ENCODE measurements at places on chromosomes 1 and 21.

DNA sequence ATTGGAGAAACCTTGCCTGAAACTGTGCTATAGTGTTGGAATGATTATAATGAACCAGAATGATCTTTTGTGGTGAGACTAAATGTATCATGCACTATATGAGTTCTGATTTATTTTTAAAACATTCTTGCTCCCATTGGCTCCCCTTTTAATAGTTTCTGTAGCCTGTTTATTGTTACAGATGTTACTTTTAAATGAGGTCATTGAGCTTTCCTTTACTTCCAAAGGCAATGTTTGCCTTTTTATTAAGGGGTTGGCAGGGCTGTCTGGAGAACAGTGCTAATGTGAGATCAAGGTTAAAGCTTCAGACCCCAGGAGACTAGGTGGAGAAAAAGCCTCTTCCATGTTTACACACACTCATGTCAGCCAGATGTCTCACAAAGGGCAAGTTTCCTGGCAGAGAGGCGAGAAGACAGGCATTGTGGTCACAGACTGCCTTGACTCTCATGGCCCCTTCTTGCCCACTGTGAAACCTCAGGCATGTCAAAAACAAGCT lies 120.6 kb upstream of the RAVER2 start:
- peak; percentile 16 for DNase-seq

DNA sequence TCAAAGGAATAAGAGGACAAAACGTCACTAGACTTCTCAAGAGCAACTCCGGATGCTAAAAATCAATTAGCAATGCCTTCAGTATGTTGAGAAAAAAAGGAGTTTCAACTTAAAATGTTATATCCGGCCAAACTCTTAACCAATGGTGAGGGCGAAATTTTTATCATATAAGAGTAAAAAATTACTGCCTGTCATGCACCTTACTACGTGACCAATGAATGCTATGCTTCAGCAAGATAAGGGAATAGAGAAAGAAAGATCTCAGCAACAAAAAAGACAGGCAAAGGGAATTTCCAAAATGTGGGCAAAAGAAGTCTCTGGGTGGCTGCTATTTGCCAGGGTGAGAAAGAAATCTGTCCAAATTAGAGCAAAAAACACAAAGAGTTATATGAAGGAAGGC lies 47.4 kb upstream of the LRRC7 start:
- no peak for DNase-seq

- DNase-seq: no peak
These were observed 100.4 kb downstream of the MAP3K21 start for GRCh38 chr1:233427907-233428306.

- DNase-seq: no peak
These were observed 1.9 kb upstream of the MYOC start for GRCh38 chr1:171654201-171654941.

DNA sequence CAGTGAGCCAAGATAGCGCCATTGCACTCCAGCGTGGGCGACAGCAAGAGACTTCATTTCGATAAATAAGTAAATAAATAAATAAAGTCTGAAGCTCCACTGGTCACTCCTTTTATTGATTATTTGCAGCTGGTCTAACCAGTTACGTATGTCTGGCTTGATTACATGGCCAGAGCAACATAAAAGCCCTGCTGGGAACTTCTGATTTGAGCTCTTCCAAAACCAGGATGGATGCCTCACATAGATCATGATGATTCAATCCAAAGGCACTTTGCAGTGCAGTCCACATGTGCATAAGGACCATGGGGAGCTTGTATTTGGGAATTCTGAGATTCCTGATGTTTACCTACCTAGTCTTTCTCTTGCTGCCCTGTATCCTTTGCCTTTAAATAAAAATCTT lies 24.0 kb downstream of the NSUN4 start:
- DNase-seq: peak; percentile 71

GRCh38 chr1:185500001-185500626 lies 183.1 kb upstream of the IVNS1ABP start:
- DNase-seq: peak; percentile 71

DNA sequence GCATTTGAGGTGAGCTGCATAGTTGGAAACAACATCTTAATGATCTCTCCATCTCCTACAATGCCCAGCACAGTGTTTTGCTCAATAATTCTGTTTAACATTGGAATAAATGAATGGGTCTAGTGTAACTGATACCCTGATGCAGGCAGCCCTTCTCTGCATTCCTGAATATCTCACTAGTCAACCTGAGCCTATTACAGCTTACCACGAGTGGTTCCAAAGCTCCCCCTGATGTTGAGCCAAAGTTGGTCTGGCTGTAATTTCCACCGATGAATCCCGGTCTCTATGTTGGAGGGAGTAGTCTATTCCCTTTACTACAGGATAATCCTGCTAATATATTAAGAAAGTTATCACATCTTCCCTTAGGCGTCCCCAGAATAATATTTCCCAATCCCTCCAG lies 63.8 kb downstream of the ZBTB18 start:
- no peak for DNase-seq

- DNase-seq: no peak
These were observed 166.6 kb downstream of the DYRK1A start for GRCh38 chr21:37532868-37533780.

DNA sequence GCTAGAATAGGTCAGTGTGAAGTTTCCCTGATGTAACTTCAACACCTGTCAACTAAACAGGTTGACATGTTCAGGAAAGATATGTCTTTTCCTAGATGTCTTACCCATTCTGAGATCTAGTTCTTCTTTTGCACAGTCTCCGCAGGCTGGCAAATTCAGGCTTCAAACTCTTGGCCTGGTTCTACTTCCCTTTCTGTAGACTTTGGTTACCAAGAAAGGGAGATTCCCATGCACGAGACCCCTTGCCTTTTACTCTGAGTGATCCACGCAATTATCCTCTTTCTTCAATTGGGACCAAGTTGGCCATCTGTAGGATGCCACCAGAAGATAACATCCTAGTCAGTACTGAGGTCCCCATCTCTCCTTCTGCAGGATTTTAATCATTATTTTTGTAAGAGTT lies 2.0 kb downstream of the CFAP45 start:
- no peak for DNase-seq

DNA sequence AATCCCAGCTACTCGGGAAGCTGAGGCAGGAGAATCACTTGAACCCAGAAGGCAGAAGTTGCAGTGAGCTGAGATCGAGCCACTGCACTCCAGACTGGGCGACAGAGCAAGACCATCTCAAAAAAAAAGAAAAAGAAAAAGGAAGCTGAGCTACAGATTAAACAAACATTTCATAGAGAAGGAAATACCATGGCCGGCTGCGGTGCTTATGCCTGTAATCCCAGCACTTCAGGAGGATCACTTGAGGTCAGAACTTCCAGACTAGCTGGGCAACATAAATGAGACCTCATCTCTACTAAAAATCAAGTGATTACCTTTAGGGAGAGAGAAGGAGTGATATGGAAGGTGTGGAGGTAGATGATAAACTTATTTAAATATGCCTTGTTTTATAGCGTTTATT lies 14.0 kb upstream of the CFAP126 start:
- no peak for DNase-seq

GRCh38 chr1:55554611-55555010 lies 339.4 kb upstream of the USP24 start:
- DNase-seq: no peak

- DNase-seq: no peak
These were observed 19.1 kb upstream of the SLC5A9 start for GRCh38 chr1:48203287-48203900.

GRCh38 chr1:41902664-41903063 lies 16.1 kb downstream of the HIVEP3 start:
- no peak for DNase-seq

DNA sequence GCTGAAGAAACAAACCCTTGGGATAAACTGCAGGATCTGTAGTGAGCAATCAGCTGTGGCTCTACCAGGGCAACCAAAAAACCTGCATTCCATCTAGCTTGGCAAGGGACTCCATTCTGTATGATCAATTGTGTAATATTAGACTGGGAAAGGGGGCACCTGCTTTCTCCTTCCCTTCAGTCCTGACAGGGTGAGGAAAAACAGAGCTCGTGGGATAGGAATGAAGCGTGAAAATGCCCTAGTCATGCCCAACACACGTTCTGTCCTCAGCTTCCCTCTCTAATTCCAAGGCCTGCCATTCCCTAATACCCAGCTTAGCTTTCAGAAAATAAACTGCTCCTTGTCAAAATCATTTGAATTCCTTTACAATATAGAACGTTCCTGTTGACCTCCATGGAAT lies 442.3 kb downstream of the PLPP3 start:
- DNase-seq: no peak

DNA sequence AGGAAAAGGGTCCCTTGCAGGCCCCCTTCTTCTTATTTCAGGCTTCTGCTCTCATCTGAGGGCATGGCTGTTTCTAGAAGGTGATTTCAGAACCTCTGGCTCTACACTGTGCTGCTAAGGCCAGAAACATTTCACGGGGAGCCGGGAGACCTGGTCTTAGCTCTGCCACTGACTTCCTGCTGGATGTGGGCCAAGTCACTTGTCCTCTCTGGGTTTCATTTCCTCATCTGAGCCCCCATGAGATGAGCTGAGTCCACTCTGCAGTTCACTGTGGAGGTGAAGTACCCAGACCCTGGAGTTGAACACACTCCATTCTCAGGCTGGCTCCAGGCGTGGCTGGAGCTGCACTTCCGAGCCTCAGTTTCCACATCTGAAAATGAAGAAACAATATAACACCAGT lies 2.1 kb downstream of the PADI1 start:
- DNase-seq: no peak

DNA sequence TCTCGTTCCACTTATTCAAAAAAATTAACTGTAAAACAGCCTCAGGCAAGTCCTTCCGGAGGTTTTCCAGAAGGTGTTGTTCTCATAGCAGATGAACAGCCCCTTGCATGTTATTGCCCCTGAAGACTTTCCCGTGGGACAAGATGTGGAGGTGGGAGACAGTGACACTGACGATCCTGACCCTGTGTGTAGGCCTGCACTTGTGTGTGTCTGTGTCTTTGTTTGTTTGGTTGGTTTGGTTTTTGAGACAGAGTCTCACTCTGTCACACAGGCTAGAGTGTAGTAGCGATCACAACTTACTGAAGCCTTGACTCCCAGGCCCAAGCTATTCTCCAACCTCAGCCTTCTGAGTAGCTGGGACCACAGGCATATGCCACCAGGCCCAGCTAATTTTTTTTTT lies 12.6 kb downstream of the ETV3L start:
- no peak for DNase-seq

DNA sequence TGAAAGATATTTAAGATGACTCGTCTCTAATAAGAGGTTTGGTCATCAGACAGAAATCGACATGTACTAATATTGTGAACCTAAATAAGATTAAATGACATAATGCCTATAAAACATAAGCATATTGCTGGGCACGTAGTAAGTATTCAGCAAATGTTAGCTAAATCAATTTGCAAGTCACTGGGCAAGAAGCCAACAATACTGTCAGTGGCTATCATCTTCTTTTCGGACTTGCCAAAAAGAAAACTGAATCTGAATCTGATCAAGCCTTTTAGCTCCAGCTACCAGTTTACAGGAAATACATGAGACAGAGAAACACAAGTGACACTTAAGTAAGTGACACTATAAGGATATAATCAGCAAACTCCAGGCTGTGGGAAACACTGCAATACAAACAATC lies 46.0 kb downstream of the RPL5 start:
- no peak for DNase-seq

- DNase-seq: no peak
These were observed 33.0 kb upstream of the LRIG2 start for GRCh38 chr1:113040041-113040440.

DNA sequence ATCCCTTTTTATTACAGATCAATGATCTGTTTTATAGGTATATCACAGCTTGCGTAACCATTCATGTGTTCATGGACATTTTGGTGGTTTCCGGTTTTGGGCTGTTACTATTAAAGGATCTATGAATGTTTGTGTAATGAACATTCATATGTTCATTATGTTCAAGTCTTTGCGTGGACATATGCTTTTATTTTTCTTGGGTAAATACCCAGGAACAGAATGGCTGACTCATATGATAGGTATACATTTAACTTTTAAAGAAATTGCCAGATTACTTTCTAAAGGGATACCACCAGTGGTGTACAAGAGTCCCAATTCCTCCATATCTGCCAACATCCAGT lies 73.7 kb downstream of the SPATA46 start:
- no peak for DNase-seq

- no peak for DNase-seq
These were observed 27.3 kb upstream of the ZNF496 start for GRCh38 chr1:247358920-247359319.

- no peak for DNase-seq
These were observed 139.1 kb upstream of the USH2A start for GRCh38 chr1:216562383-216562782.

DNA sequence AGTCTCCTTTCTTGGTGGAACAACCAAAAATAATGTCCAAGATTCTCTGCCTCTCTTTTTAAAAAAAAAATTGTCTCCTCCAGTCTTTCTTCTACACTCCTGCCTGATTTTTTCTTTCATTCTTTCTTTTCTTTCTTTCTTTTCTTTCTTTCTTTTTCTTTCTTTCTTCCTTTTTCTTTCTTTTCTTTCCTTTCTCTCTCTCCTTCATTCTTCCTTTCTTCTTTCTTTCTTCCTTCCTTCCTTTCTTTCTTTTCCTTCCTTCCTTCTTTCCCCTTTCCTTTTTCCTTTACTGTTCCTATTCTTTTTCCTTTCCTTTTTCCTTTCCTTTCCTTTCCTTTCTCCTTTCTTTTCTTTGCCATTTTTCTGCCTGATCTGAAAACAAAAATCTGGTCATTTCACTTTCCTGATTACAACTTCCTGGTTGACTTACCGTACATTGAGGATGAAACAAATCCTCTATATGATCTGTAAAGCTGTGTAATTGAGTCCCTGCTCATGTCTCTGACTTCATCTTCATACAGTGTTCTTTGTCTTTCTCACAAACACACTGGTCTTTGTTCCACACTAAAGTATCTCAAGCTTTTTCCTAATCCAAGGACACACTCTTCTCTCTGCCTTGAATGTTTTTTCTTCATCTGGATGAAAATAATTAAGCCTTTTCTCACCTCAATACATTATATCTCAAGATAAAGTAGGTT lies 6.1 kb upstream of the KRTAP23-1 start:
- no peak for DNase-seq

GRCh38 chr1:117783606-117784396 lies 145.6 kb downstream of the GDAP2 start:
- no peak for DNase-seq

GRCh38 chr1:29684141-29684540 lies 447.8 kb downstream of the PTPRU start:
- DNase-seq: no peak
